Coronary artery (tissue), 2 donors: ENCODE measurements at places on chromosomes 13 and 19.

DNA sequence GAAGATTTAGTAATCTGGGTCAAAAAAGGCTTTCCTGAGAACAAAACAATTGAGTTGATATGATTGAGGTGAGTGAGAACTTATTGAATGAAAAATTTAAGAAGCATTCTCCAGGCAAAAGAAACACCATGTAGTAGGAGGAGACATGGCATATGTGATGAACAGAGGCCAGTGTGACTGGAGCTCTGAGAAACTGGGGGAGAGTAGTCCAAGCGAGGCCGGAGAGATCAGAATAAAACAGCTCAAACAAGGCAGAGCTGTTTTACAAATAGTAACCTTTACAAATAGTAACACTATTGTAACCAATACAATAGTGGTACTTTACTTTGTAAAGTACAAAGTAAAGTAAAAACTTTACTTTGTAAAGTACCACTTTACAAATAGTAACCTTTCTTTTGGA is 1159.1 kb downstream of the PCDH9 start:
- DNase-seq = no peak

GRCh38 chr13:33101835-33102234 is 85.6 kb downstream of the KL start:
- no peak for DNase-seq

- DNase-seq = no peak
These were observed 6.1 kb downstream of the WDR83 start for GRCh38 chr19:12672744-12673143.

GRCh38 chr13:91978571-91978970 is 580.1 kb downstream of the GPC5 start:
- no peak for DNase-seq

DNA sequence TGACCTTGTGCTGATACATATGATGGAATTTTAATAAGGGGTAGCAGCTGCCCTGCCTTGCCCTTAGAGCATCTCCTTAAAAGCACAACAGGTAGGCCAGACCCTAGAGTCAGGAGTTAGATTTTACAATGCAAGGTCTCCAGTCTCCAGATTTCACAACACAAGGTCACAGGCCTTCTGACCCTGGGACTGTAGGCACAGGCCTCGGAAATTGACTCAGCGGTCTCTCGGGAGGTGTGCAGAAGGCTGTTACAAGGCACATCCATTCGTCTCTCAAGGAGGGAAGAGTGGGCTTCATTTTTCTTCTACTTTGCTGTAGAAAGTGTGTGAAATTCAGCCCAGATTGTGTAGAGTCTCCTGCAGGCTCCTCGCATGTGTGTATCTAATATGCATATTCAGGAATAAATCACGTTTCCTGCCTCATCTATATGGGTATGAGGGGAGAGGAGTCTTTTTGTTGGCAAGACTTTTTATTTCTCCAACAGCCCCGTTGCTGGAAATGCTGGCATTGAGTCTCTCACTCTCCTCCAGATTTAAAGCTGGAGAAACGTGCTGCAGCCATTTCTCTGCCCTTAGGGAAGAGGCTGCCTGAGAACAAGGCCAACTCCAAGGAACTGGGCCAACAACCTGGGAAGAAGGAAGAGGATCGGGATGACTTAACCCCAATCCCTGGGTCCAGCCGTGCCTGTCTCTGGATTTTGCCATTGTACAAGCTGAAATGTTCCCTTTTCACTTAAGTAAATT is 24.5 kb downstream of the UQCRFS1 start:
- no peak for DNase-seq

- DNase-seq = no peak
These were observed 82.5 kb downstream of the DHRS12 start for GRCh38 chr13:51721496-51721895.

DNA sequence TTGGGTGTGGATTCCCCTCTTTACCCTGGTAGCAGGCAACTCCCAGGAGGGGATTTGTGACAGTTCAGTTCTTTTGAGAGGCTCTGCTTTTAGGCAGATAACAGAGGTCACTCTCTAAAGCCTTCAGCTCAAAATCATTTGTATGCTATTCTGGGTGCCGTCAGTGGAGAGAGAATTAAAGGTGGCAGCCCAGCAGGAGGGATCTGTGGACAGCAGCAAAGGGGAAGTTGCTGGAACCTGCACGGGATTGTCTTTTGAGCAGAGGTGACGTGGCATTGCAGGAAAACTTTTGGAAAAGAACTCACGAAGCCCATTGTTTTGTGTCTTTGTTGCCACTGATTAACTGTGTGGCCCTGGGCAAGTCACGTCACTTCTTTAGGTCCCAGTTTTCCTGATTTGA is 62.4 kb upstream of the C1QTNF9 start:
- no peak for DNase-seq

- DNase-seq = no peak
These were observed 1.1 kb downstream of the MAB21L1 start for GRCh38 chr13:35475212-35475959.

DNA sequence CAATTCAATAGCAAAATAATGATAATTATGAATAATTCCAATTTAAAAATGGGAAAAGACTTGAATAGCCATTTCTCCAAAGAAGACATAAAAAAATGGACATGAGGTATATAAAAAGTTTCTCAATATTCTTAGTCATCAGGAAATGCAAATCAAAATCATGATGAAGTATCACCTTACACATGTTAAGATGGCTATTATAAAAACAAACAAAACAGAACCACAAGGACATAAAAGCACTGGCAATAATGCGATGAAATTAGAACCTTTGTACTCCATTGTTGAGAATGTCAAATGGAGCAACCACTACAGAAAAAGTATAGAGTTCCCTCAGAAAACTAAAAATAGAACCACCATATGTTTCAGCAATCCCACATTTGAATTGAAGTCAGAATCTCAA is 1186.1 kb downstream of the SLITRK5 start:
- DNase-seq = no peak

GRCh38 chr19:1027650-1028061 is 1.2 kb downstream of the CNN2 start:
- DNase-seq = no peak

DNA sequence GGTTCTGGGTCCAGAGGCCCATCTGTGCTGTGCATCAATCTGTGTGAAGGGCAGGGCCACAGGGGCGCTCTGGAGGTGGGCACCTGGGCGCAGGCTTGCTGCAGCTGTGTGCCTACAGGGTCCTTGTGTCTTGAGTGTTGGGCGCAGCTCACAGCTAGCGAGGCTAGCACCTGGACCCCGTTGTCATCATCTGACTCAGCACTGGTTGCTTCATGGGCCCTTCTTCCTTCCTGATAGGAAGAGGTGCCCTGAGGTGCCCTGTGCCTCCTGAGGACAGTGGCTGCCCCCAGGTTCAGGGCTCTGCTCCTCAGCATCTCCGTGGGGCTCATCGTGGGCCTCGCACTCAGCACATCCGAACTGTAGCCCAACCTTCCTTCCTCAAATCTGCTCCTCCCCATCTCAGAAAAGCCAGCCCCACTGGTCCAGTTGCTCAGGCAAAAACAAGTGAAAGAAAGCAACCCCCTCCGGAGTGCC is 54.8 kb downstream of the GATAD2A start:
- no peak for DNase-seq

DNA sequence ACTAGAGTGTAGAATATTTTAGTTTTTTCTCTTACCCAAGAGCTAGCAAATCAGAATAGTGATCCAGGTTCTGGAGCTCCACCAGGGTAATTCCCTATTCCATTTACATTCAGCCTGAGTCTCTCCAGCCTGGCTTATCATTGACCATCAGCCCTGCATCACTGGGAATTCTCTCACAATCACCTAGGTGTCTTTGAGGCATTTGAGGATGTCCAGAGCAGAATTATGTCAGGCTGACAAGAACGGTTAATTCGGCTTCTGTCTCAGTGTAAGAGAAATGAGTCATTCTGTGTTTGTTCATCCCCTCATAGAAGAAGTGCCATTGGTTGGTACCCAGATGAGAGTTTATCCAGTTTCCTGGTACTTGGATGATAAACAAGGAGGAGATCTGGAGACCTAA is 180.5 kb downstream of the ZNF737 start:
- DNase-seq = no peak

GRCh38 chr13:36715841-36716240 is 42.0 kb downstream of the SERTM1 start:
- DNase-seq = no peak

GRCh38 chr13:85709072-85709471 is 90.1 kb downstream of the SLITRK6 start:
- DNase-seq = no peak

DNA sequence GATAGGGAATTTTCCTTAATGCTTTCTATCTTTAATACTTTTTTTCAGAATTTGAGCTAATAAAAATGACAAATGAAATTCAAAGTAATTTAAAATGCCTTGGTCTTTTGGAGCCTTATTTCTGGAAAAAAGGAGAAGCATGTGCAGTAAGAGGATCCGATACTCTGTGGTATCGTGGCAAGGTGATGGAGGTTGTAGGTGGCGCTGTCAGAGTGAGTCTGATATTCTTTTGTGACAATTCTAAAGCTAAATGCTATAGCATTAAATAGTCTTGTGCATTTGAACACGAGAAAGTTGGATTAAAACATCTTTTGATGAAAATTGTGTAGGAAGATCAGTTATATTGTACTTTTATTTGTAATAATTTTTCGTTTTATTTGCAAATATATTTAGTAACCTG is 95.0 kb downstream of the RNF17 start:
- no peak for DNase-seq

DNA sequence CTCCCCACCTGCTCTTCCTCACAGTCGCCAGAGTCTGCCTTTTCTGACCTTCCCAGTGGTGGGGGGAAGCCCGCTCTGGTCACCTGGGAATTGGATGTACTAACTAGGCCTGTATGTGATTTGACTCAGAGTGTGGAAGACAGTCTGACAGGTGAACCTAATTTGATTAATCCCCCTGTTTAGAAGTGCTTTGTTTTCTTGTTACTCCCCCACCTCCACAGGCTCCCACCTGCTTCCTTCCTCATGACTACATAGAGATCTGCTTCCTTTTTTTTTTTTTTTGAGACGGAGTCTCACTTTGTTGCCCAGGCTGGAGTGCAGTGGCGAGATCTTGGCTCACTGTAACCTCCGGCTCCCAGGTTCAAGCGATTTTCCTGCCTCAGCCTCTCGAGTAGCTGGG is 44.0 kb downstream of the COG3 start:
- DNase-seq = no peak
